ENCODE measurements at places on chromosomes 1 and 21. TPM values are rescaled to one million over a fixed set of nuclear protein-coding genes. Genes with fewer than 3 reads are reported as not detected.
A peak's percentile ranks its signal among the peaks of the same experiment; 100 is the strongest.

DNA sequence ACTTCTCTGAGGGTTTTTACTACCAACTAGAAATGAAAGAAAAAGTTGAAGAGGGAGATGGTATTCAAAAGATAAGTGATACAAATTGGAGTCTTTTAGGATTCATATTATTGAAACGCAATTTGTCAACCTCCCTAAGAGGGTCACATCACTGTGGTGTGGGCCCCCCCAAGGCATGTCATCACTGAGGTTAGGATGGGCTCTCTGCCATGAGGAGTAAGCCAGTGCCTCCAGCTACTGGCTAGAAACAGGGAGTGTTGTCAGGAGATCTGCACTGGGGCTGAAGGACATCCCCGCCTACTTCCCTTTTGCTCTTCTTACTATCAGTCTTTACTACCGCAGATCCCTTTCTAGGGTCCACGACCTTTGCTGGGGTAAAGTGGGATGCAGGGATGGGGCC is 25.9 kb downstream of the ITSN1 start:
- no peak overlapping the region for H3K27ac ChIP-seq
- H3K27me3 ChIP-seq: peaks cover 3% of the 10 kb centered on the region
- H3K36me3 ChIP-seq: no peaks in the 10 kb centered on the region
- DNase-seq: no peak
- H3K4me1 ChIP-seq: no peaks in the 10 kb centered on the region

GRCh38 chr1:18681423-18681835 is 50.8 kb downstream of the PAX7 start:
- H3K27ac ChIP-seq: no peak overlapping the region
- peak; percentile 11 for DNase-seq
- peaks cover 3% of the 10 kb centered on the region for H3K4me1 ChIP-seq
- H3K4me3 ChIP-seq: no peak overlapping the region

The FCGR2B gene
- total RNA-seq: not detected

The MX1 gene
- total RNA-seq: 40.0 TPM

Data from activated CD8-positive, alpha-beta T cell treated with anti-CD3 and anti-CD28 coated beads for 36 hours (primary cell).